ENCODE measurements at places on chromosomes 2 and 18.

DNA sequence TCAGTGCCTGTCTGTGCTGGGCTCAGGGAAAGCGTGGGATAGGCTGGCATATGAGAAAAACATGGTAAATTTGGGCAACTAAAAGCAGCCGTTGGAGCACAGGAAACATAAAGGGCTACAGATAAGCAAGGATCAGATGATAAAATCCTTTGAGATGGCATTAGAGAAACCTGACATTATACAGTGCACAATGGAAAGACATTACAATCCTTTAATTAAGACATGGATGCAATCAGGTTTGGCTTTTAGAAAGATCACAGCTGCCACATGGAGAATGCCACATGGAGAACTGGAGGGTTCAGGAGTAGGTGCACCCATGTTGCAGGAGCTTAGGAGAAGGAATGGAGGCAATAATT lies 117.3 kb downstream of the CDC42EP3 start:
- no peak for DNase-seq

- peak; percentile 97 for DNase-seq
These were observed 309.9 kb upstream of the RAB12 start for GRCh38 chr18:8299054-8299980.

- no peak for DNase-seq
These were observed at the start of gene MBD5 for GRCh38 chr2:148021059-148021861. Gene MBD5 (plus strand): TSS chr2:148021091.

GRCh38 chr2:604385-604784 lies 72.8 kb downstream of the TMEM18 start:
- DNase-seq = no peak

All from NCI-H510A treated with DMSO at 0.1 percent for 48 hours (cell line).